Lung (tissue), 17 donors: ENCODE measurements at places on chromosomes 13 and 19.

DNA sequence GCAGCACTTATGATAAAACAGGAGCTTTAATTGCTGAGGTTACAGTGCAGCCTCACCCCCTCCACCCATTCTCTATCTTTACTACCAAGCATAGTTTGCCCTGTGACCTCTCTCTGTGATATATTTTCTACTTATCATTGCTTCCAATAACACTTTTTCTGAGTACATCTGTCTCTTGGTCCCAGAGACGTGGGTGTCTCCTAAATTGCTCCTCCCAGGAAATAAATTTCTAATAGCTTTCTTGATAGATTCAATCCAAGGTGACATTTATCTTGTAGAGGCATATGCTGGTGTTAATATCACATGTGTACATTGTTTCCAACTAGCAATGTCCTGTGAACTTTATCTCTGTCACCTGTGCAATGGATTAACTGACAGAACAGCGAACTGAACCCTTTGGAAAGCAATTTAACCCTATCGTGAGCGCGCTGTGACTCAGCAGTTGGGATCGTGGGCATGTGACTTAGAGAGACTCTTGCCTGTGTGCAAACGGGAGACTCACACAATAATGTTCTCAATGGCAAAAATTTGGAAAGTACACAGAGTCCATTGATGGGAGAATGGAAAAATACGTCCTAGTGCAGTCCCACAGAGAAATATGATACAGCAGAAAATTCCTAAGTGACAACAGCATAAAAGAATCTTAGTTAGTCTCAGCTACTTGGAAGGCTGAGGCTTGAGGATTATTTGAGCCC, 7.0 kb upstream of the MAP2K2 start:
- no peak for DNase-seq

GRCh38 chr13:42280537-42280936, 8.6 kb downstream of the AKAP11 start:
- no peak for DNase-seq

DNA sequence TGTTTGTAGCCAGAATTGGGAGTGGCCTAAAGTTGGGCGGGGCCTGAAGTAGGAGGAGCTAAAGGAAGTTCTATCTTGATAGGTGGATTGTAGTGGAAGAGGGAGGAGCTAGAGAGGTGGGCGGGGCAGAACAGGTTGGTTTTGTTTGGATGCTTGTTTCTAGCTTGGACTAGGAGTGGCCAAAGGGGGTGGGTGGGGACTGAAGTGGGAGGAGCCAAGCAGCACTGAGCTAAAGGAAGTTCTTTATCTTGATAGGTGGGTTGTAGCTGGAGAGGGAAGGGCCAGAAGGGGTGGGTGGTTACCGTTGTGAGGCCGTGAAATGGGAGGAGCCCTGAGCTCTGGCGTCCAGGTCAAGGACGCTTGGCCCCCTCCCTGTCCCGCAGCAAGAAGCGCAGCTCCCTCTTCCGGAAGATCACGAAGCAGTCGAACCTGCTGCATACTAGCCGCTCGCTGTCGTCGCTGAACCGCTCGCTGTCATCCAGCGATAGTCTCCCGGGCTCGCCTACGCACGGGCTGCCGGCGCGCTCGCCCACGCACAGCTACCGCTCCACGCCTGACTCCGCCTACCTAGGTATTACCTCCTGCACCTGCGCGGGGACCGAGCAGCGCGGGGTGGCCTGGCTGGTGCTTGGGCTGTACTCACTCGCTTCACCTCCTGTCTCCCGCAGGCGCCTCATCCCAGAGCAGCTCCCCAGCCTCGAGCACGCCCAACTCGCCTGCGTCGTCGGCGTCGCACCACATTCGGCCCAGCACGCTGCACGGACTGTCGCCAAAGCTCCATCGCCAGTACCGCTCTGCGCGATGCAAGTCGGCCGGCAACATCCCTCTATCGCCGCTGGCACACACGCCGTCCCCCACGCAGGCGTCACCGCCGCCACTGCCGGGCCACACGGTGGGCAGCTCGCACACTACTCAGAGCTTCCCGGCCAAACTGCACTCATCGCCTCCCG, 8.0 kb downstream of the DNASE2 start:
- DNase-seq, result peak; percentile 61

GRCh38 chr13:97438856-97439595, 5.1 kb downstream of the RAP2A start:
- DNase-seq, result no peak

GRCh38 chr13:24277761-24278160, 31.6 kb upstream of the C1QTNF9 start:
- no peak for DNase-seq

- DNase-seq, result no peak
Measured at GRCh38 chr19:524062-524674, 7.4 kb upstream of the CDC34 start.

- no peak for DNase-seq
Measured at GRCh38 chr13:33445024-33445423, 159.5 kb upstream of the STARD13 start.

DNA sequence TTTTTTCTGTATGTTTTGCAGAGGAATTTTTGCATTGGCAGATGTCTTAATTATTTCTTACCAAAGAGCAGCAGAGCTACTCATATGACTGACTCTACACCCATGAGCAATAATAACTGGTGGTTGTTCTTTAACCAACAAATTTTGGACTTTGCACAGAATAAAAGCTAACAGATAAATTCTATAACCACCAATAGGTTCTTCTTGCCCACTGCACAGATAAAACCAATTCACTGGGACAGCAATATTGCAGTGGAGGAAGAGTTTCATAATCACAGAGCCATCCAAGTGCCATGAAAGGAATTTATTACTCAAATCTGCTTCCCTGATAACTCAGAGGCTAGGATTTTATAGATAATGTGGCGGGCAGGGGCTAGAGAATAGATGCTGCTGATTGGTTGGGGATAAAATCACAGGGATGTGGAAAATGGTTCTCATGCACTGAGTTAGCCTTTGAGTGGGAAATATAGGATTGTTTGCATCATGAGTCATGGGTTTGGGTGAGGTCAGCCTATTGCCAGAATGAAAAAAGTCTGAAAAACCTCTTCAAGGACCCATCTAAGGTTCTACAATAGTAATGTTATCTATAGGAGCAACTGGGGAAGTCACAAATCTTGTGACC, 104.3 kb upstream of the PCDH17 start:
- DNase-seq, result no peak

DNA sequence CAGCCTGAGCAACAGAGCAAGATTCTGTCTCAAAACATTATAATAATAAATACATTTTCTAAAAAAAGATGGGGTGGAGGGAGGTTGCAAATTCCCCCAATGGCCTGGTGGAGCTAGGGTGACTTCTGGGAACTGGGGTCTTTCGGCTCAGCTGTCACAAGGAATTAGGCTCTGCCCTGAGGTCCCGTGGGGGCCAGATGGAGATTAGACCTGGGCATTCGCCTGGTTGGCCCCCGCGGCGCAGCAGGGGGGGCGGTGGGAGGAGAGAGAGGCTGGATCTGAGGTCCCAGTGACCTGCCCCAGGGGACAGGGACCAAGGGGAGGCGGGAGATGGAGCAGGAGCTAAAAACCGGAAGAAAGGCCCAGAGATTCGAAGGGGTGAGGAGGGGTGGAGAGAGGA, 14.8 kb downstream of the FUT6 start:
- DNase-seq, result no peak

- DNase-seq, result no peak
Measured at GRCh38 chr13:21079221-21079620, 17.8 kb upstream of the LATS2 start.

GRCh38 chr13:67769063-67769986, 539.2 kb upstream of the PCDH9 start:
- DNase-seq, result no peak

- no peak for DNase-seq
Measured at GRCh38 chr13:93338906-93339305, 112.3 kb downstream of the GPC6 start.

GRCh38 chr19:11176466-11177193, 20.7 kb downstream of the KANK2 start:
- DNase-seq, result no peak

- DNase-seq, result no peak
Measured at GRCh38 chr19:7865262-7865911, 8.8 kb downstream of the PRR36 start.

DNA sequence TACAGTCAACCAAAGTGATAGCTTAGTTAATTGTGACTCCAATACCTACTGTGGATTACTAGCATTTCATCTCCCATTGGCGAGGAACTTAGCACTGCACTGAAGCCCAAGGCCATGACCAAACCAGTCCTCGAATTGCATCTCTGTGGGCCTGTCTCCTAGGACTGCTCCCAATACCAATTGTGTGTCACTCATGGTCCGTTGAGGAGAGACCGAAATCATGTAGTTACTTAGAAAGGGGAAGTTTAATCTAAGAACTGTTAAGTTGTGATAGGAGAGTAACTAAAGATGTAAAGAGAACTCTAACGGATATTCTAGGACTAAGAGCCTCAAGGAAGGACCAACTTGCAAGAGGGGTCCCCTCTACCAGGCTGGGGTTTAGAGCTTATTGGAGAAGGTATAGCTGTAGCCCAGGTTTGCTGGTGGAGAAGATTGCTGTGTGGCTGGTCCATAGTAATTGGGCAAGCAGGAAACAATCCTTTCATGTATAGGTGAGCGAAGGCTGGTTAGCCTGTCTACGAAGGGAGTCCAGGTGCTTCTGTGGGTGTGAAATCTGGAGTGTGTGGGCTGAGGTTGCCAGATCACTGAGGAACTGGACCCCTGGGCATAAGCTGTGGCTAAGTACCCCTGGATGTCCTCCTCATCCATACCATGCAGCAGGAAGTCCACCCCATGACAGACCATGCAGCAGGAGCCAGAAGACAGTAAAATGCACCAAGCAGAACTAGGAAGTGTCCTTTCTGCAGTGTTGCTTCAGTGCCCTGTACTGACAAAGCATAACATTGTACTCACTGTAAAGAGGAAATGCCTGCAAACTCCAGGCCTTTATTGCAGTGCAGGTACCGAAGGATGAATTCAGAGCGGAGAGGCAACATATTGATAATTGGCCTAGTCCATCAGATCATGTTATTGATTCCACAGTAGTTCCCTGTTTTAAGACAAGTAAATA, 30.8 kb downstream of the DNAJC3 start:
- no peak for DNase-seq

GRCh38 chr19:40006273-40006691, 9.4 kb downstream of the ZNF546 start:
- no peak for DNase-seq

DNA sequence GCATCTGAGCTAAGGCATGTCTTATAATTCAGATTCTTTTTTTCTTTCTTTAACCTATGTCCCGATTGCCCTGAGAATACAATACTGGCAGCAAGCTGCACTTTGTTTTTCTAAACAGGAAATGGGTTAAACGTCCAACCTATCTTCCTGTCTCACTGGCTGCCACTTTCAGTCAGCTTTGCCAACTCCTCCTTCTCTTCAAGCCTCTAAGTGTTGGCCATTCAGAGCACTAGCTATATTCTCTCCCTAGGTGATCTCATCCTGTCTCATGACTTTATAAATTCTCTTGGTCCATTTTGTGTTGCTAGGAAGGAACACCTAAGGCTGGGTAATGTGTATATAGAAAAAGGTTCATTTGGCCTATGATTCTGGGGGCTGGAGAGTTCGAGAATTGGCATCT, 109.5 kb upstream of the TSC22D1 start:
- DNase-seq, result no peak

DNA sequence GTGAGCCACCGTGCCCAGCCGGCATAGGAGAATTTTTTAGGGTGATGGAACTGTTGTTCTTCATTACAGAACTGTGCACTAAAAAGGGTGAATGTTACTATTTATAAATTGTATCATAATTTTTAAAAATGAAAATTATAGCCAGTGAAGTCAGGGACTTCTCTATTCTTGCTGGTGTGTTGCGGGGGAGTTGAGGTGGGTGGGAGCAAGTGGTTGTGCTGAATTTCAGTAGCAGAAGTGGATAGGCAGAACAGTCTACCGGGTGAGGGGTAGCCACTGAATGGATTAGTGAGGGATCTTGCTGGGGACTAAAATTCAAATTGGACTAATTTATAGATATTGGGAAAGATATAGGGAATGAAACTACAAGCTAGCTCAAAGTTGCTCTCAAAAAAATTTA, 74.0 kb downstream of the CAB39L start:
- DNase-seq, result no peak

- no peak for DNase-seq
Measured at GRCh38 chr19:5850189-5850588, 1.1 kb downstream of the FUT3 start.

GRCh38 chr13:74866101-74866500, 615.9 kb downstream of the TBC1D4 start:
- DNase-seq, result peak; percentile 61

DNA sequence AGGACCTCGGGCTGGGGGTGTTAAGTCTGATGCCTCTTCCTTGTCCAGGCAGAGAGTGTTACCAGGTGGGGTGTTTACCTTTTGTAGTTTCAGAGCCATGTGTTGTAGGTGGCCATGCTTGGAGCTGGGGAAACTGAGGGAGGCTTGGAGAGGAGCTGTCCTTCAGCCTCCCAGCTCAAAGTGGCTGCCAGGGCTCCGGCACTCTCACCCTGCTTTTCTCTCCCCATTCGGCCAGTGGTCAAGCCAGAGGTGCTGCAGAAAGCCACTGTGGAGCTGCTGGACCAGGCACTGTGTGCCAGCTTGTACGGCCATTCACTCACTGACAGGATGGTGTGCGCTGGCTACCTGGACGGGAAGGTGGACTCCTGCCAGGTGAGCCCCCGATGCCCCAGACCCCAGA, 17.4 kb downstream of the TIMM13 start:
- DNase-seq, result no peak

DNA sequence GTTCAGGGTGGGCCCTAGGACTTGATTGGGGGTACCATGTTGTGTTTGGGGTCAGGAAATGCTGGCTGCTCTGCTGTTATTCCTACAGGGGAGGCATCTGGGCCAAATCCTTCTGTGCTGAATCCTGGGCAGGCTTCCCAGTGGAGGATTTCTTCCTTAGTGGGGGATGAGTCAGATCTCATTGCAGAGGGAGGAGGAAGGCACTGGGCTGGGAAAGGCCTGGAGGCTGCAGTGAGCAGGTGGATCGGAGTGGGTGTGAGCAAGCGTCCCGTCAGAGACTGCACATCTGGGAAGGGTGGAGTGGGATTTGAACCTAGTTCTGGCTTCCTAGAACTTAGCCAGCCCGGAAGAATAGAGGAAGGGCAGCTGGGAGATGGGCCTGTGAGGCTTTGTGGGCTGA, 11.5 kb downstream of the CCDC124 start:
- no peak for DNase-seq

- DNase-seq, result no peak
Measured at GRCh38 chr19:47186446-47187334, 44.3 kb downstream of the BBC3 start.

DNA sequence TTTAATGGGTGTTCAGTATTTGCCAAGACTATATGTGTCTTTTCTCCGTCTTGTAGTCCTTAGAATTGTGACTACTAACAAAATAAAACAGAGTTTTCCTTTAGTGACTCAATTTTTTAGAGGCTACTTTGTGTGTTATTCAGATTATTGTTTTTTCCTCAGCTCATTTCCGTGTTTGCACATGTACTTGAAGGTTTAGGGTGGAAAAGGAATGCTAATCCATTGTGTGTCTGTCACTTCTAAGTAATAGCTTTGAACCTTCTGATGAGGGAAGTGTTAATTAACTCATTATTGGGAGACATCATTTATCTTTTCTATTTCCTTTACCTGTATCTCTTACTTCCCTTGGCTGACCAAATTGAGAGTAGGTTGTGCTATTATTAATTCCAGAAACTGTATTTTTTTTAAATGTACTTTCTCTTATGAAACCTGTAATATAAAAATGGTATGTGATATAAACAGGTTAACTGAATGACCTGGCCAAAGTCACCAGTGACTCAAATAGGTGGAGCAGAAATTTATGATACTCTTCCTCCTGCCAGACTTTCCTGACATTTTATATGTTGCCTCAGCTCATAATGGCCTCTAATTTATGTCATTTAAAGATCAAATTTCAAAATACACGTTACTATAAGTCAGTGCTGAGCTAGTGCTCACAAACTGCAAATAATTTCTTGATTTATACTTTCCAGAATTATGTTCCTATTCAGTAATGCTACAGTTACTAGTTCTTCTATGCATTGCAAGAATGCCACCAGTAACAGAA, 88.8 kb downstream of the LMO7 start:
- DNase-seq, result peak; percentile 26
